ENCODE measurements at places on chromosomes 1 and 21.

- no peak for DNase-seq
Observed at GRCh38 chr1:58109646-58110200, 436.8 kb downstream of the OMA1 start.

DNA sequence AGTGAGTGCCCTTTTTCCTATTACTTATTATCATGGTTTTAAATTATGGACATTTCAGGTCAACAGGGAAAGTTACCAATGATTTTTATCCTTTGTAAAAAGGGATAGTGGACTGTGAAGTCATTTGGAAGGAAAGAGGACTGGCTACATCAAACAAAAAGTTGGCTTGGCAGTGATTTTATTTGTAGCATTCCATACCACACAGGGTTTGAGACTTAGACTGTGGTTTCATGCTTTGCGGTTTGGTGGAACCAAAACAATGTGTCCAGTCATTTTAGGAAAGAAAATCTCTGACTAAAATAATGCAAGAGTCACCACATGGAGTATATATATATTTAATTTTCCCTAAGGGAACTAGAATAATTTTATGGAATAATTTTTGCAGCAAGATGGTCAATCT lies 239.5 kb downstream of the HMCN1 start:
- DNase-seq, result no peak

GRCh38 chr1:205575294-205575885 lies 56.4 kb downstream of the ELK4 start:
- peak; percentile 59 for DNase-seq

- no peak for DNase-seq
Observed at GRCh38 chr1:55519937-55520683, 304.9 kb upstream of the USP24 start.

- peak; percentile 41 for DNase-seq
Observed at GRCh38 chr1:49102752-49103151, 326.1 kb upstream of the BEND5 start.

DNA sequence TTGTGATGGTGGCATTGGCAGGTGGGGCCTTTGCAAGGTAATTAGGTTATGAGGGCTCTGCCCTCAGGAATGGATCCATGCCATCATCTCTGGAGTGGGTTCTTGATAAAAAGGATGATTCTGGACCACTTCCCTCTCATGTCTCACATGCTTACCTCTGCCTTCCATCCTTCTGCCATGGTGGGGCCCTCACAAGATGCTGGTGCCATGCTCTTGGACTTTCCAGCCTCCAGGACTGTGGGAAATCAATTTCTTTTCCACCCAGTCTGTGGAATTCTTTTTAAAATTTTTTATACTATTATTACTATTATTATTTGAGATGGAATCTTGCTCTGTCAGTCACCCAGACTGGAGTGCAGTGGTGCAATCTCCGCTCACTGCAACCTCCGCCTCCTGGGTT lies 57.3 kb downstream of the ACBD3 start:
- DNase-seq, result no peak

DNA sequence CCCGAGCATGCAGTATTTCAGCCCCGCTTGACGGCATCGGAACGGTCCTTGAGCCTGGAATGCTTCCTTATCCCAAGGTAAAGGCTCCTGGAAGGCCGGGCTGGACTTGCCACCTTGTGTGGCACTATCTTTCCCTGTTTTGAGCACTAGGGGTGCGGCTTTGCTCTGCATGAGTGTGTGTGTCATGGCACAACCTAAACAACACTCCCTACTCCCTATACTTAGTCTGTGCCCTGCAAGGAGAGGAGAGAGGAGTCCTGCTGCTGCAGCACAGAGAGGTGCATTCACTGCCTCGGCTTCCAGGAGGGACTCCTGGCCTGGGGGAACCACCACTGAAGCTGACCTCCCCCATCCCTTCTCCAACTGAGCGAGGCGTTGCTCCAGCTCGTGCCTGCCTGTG lies 60.4 kb upstream of the BACE2 start:
- no peak for DNase-seq

- no peak for DNase-seq
Observed at GRCh38 chr1:67566803-67567377, 118.1 kb upstream of the GADD45A start.

DNA sequence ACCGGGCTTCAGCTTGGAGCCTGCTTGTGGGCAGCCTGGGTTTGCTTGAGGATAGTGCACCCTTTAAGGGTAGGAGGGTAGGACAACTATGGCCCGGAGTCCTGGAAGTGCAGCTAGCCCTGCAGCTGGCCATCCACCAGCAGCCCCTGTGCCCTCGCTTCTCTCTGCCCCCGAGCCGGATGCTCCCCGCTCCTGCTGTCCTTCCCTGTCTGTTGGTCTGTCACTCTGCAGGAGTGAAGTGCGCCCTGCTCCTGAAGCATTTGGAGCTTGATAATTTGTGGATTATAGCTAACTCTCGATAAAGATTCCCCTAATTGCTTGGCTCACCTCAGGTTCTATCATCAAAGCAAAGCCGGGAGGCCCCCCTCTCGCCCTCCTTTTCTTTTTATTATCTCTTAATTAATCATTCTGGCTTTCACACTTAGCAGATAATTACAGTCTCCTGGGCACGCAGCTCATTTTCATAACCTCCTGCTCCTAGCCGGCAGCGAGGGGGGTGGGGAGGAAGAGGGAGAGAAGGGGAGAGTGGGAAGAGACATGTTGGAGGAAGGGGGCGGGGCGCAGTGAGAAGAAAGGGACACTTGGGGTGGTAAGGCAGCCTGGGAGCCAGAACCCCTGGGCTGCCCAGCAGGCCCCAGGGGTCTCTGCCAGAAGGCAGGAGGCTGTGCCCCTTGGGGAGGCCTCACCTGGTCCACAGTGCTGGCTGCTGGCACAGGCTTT lies 14.4 kb downstream of the KIRREL1 start:
- DNase-seq, result no peak

- no peak for DNase-seq
Observed at GRCh38 chr1:89736937-89737733, 83.7 kb upstream of the LRRC8D start.

DNA sequence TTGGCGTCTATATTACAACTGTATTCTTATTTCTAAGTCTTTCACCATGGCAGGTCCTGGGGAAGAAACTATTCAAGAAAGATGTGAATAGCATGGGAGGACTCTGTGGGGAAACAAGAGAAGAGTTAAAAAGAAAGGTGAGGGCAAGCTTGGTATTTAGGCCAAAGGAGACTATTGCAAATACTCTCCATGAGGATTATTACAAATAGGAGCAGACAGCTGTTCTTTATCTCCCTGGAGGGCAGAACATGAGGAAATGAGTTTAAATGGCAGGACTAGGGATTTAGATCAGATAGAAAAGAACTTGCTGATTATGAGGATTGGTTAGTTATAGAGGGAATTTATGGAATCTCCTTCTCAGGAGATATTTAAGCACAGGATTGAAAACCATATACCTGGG lies 186.8 kb downstream of the CDC7 start:
- no peak for DNase-seq

- DNase-seq, result no peak
Observed at GRCh38 chr1:231610388-231610787, 16.2 kb upstream of the DISC1 start.

DNA sequence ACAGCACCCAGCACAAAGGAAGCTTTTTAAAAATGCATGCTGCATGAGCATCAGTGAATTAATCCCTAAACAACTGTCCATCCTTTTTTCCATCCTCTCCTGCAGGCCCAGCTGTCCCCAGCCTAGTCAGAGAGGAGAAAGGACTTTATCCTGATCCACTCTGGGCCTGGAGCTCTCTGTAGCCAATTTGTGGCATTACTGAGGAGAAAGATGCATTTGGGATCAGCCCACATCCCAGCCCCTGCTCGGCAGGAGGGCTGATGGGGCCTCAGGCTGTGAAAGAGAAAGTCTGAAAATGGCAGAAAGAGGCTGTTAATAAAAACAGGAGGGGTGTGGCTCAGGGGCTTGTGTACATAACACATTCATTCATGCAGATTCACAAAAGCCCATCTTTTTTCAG lies 37.5 kb upstream of the ATP2B4 start:
- DNase-seq, result no peak

DNA sequence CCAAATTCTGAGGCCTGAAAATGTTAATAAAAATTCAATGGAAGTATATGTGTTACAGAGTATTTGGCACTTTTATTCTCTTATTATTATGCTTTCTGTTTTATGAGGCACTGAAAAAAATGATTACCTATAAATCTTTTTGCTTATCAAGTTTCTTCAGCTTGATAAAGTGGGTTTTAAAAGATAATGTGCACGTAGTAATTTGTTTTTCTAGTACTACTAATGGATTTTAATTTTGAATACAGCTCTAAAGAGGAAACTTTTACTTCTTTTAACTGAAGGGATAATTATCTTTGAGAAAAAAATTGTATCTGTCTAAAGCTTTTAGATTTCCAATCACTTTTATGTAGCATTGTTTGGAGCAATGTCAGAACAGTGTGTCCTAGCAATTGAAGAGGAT lies 211.4 kb upstream of the L1TD1 start:
- DNase-seq, result no peak

DNA sequence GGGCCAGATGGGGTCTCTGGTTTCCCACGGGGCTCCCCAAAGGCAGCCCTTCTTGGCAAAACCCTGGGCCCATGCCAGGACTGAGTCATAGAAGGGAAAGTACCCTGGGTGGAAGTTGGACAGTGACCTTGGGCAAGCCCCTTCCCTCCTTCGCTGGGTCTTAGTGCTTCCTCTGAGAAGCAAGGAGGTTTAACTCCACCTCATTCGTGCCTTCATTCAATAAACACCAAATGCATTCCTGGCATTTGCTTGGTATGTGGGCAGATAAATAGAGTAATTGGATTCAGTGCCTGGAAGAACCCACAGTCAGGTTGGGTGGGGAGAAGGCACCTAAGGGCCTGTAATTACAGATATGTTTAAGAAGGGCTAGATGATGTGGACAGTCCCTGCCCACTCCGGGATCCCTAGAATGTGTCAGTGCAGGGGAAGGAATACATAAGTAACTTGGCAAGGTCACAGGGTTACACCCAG lies 36.3 kb upstream of the CITED4 start:
- peak; percentile 89 for DNase-seq

GRCh38 chr1:204891860-204892259 lies 21.2 kb downstream of the NFASC start:
- DNase-seq, result no peak

GRCh38 chr1:113253590-113253989 lies 136.7 kb upstream of the MAGI3 start:
- no peak for DNase-seq

DNA sequence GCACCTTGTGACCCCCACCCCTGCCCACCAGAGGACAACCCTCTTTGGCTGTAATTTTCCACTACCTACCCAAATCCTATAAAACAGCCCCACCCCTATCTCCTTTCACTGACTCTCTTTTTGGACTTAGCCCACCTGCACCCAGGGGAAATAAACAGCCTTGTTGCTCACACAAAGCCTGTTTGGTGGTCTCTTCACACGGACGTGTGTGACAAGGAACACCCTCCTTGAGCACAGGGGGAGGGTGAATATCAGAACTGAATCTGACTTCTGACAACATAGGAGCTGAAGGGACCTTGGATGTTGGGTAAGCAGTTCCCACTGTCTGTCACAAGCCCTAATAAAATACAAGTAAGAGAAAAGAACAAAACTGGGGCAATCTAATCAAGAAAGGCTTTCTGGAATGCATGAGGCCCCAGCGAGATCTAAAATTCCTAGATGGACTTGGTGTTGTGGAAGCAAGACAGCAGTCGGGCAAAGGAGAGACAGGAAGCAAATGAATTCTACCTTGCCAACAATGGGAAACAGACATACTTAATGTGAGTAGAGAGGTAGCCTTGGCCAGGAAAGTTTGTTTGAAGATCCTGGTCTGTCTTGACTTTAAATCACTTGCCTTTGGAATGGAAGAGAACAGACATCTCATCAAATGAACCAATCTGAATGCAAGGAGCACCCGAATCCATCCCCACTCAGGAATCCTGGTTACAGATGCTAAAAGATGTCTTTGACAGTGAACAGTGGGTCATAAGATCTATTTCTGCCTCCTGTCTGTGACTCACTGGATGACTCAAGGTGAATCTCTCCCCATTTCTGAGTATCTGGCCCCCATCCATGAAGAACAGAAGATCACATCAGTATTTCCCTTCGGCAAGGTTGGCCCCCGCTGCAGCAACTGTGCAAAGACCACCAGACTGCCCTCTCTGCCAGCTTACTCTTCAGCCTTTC lies 53.3 kb downstream of the OLFML3 start:
- DNase-seq, result no peak

DNA sequence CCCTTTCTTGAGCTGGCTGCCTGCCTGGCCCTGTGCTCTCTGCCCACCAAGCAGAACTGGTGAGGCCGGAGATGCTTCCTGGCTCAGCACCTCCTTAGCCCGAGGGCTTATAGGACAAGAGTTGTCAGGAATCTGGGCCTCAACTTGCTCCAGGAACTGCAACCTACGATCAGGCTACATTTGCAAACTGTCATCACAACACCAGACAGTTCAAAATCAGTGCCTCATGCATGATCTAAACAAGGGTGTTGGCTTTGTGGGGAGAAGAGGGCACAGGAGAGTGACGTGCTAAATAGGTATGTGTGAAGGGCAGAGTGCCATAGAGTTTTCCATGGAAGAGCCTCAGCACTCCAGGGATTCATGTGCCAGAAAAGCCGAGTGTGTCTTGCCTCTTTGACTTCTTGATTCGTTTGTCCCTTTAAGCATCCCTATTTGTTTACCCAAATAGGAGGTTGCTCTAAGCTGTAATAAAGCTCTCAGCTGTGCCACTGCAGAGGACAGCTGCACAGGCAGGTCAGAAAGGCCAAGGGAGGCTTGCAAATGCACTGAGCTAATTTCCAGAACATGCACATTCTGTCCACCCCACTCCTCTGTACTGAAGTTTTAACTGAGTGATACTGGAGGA lies 30.2 kb upstream of the NEK2 start:
- DNase-seq, result no peak

DNA sequence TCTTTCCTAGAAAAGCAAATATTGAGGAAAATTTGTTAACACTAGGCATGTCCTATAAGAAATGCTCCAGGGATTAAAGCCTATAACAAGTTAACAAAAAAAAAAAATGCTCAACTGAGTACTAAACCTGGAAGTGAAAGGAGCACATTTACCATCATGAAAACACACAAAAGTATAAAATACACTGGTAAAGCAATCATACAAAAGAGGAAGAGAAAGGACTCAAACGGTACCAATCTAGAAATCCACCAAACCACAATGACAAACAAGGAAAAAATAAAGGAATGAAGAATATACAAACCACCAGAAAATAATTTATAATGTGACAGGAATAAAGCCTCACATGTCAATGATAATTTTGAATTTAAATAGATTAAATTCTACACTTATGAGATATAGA lies 21.2 kb downstream of the CD1E start:
- no peak for DNase-seq

- DNase-seq, result peak; percentile 20
Observed at GRCh38 chr21:41816583-41817165, 49.8 kb upstream of the RIPK4 start.

GRCh38 chr1:233668725-233669294 lies 54.9 kb downstream of the KCNK1 start:
- peak; percentile 62 for DNase-seq
